ENCODE measurements at places on chromosomes 3 and 15. TPM values are rescaled to one million over a fixed set of nuclear protein-coding genes. Genes with fewer than 3 reads are reported as not detected.

DNA sequence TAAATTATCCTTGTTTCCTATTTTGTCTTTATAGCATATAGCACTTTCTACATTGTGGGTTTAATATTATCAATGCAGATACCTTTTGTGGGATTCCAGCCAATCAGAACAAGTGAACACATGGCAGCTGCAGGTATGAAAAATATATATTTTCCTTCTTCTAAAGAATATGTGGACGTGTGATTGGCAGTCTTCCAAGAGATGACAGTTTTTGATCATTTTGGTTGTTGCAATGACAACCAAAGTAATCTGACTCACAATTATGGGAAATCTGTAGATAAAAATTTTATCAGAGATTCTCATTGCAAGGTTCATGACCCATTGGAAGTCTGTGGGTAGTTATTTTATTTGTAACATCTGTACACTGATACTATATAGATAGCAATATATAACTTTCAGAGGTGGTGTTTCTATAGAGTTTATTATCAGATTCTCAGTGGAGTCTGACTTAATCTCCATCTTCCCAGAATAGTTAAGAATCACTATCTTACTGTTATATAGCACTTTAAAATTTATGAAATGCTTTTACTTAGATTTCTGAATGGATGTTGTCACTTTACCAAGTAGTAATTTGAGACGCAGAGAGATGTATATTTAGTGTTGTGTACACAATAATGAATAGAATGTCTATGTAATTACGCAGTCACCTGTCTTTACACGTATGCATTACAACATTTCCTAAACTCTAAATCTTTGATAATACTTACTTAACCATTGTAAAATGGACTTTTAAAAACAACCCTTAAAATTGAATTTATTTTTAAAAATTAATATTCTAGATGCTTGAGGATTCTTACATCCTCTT, 82.5 kb downstream of the STT3B start:
- H3K4me1 ChIP-seq: no peaks in the 10 kb centered on the region
- no peak overlapping the region for H3K4me3 ChIP-seq
- no peaks in the 10 kb centered on the region for H3K27me3 ChIP-seq
- DNase-seq: no peak
- H3K36me3 ChIP-seq: no peaks in the 10 kb centered on the region

CLRN1 gene
- total RNA-seq: not detected

ZNF197 gene
- 16.8 TPM for total RNA-seq

GRCh38 chr3:168100777-168101492, 5.2 kb upstream of the GOLIM4 start:
- no peaks in the 10 kb centered on the region for H3K36me3 ChIP-seq
- H3K4me1 ChIP-seq: no peaks in the 10 kb centered on the region
- H3K4me3 ChIP-seq: no peak overlapping the region
- no peaks in the 10 kb centered on the region for H3K27me3 ChIP-seq
- no peak overlapping the region for H3K27ac ChIP-seq

DNA sequence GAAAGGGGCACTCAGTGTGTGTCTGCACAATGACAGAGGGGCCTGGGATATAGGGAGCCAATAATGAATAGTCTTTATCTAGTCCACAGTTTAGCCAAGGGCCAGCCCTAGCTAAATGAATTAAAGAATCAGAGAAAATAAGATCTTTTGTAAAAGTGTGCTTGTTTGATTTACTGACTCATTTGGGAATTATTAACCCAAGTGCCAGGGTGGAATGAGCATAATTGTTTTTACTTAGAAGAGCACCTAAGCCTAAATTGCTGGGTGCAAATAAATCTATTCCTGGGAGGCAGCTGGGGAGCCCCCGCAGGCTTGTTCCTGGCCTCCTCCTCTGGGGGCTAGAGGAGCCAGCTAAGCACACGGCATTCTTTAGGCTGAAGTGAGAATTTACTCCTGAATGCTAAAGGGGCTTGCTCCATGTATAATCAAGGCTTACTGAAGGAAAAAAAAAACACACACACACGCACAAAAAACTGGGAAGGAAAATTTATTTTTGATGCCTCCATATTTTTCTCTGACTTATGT, 405.3 kb upstream of the SUCLG2 start:
- no peaks in the 10 kb centered on the region for H3K36me3 ChIP-seq
- no peaks in the 10 kb centered on the region for H3K4me1 ChIP-seq
- H3K27ac ChIP-seq: no peak overlapping the region
- no peak for DNase-seq

GRCh38 chr15:58458076-58458475, 26.3 kb downstream of the LIPC start:
- peaks cover 78% of the 10 kb centered on the region for H3K4me1 ChIP-seq
- no peaks in the 10 kb centered on the region for H3K36me3 ChIP-seq
- DNase-seq: no peak
- H3K27me3 ChIP-seq: no peaks in the 10 kb centered on the region
- no peak overlapping the region for H3K4me3 ChIP-seq
- peak overlapping the region; percentile 88 for H3K27ac ChIP-seq

DNA sequence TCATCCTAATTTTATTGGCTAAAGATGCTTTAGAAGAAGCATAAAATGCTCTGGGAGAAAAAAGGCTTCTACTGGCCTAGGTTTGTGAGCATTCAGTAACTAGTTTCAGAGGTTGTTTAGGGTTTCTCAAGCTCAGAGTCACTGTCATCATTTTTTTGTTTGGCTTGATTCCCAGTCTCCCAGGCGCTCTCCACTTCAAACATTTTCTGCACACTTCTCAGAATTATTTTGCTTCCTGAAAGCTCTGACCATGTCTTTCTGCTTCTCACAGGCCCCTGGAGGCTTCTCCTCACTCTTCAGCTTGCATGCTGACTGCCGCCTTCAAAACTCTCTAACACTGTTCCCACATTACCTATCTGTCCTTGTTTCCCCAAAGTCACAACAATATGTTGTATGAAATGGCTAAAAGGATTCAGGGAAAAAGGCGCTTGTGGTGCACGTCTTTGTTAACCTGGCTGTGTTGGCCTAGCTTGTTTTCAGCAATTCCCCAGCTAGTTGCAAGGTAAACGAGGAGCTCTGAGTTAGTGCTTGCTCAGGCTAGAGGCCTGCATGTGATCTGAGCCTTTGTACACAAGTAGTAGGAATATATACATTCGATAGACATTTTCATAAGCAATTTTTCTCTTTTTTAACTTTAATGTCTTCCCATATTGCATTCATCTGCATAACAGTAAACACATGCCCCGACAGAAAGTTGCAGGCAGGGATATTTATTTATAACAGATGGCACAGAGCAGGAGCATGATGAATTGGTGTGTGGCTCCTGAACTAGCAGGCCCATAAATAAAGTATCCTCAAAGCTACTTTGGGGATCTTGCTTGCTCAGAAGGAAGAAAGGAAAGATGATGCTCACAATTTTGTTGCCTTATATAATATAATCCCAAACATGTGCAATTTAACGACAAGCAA, 129.2 kb upstream of the DPH6 start:
- no peaks in the 10 kb centered on the region for H3K27me3 ChIP-seq
- DNase-seq: peak; percentile 13
- H3K36me3 ChIP-seq: no peaks in the 10 kb centered on the region
- H3K4me3 ChIP-seq: no peak overlapping the region
- H3K27ac ChIP-seq: no peak overlapping the region
- no peaks in the 10 kb centered on the region for H3K4me1 ChIP-seq
